ENCODE measurements at places on chromosomes 16 and 17. TPM values are rescaled to one million over a fixed set of nuclear protein-coding genes. Genes with fewer than 3 reads are reported as not detected.

OTOA gene
- total RNA-seq, result not detected

TMEM238L gene
- not detected for total RNA-seq

DNA sequence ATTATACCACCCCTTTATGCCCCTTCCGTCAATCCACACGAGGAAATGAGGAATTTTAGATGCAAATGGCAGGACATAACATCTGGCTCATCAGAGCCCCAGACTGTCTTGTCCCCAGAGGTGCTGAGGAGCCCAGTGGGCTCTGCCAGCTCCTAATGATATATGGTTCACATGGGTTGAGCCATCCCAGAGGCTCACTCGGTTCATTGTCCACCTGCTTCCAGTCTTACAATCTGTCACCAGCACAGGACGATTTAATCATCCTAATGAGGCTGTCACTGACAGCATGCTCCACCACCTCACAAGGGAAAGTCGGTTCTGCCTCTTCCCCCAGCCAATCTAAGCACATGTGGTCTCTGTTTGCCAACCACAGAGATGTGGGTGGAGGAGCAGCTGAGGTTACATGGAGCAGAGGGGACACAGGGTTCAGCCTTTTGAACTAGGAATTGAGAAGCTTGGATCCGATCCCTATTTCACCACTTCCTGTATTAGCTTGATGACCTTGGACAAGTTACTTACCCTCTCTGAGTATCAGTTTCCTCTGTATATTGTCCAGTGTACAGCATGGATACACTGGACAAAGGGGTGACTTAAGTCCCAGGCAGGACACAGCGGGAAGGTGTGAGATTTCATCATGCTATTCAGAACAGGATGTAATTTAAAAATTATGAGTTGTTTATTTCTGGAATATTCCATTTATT is 27.0 kb upstream of the DHX8 start:
- no peak for DNase-seq

GRCh38 chr17:305090-305976 is 47.3 kb downstream of the RPH3AL start:
- no peak for DNase-seq

DNA sequence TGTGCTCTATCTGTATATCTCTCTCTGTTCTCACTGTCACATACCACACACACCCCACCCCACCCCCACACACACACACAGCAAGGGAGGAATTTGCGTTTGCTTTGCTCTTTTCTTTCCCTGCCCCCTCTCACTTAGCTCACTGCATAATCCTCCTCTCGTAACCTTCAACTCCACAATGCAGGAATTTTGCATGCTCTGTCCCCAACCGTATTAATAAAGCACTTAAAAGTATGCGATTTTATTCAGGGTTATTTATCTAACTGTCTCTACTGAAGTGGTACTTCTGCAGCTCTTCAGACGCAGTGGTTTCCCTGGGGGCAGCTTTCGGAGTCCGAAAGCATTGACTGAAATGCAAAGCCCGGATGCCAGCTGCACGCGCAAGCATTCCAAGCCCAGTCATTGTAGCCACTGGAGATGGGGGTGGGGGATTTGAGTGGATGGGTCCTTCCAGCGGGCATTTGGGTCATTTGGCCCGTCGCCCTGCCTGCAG is 105.4 kb upstream of the RBFOX1 start:
- DNase-seq, result no peak
